CD4-positive, alpha-beta T cell (primary cell): ENCODE measurements at places on chromosomes 1 and 21. TPM values are rescaled to one million over a fixed set of nuclear protein-coding genes. Genes with fewer than 3 reads are reported as not detected.

DNA sequence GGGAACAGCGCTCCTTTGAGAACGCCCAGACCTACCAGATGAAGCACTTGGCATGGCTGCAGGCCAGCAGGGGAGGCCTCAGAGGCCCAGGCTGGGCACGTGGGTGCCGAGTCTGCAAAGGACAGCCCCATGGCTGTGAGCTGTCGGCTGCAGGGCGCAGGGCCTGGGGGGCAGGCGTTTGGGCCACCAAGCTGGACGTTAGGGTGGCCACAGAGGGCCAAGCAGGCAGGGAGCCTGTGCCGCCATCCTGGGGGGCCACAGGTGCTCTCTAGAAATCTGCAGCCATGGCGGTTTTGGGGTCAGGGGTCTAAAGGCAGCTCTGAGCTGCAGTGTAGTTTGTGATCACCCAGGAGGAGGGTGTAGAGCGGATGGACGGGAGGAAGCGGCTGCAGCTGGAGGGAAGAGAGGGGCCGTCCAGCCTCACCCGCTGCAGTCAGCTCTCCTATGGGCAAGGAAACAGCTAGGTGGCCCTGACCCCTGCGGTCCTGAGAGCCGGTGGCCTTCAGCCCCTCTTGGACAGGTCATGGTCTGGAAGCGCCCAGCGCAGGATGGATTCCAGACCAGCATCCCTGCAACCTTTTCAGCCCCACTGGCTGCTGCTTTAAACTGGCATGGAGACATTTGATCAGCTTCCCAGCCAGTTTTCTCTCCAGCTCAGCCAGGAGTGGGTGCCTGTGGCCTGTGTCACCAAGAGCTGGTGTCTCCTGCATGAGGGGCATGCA lies 11.0 kb downstream of the IBA57 start:
- no peaks in the 10 kb centered on the region for H3K27me3 ChIP-seq
- no peak overlapping the region for H3K4me3 ChIP-seq
- H3K4me1 ChIP-seq = peaks cover 6% of the 10 kb centered on the region
- peaks cover 16% of the 10 kb centered on the region for H3K36me3 ChIP-seq

DNA sequence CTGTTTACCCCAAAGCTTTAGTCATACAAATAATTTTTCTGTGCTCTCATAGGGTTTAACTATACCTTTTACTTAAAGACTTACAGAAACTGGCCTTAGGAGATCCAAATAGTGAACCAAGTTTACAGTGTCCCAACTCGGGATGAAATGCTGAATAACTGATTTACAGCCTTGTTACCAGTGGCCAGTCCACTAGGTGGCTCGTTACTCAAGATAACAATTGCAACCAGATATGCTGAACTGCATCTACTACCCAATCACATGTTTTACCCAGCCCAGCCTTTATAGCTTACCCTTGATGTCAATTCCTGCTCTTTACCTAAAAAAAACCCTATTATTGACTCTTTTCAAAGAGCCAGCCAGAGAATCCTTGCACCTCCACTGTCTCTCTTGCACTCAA lies 1148.8 kb upstream of the ADGRL4 start:
- H3K27me3 ChIP-seq = no peaks in the 10 kb centered on the region
- DNase-seq = no peak
- no peaks in the 10 kb centered on the region for H3K36me3 ChIP-seq
- H3K27ac ChIP-seq = no peak overlapping the region
- no peaks in the 10 kb centered on the region for H3K4me1 ChIP-seq
- no peak overlapping the region for H3K4me3 ChIP-seq

- no peak overlapping the region for H3K27ac ChIP-seq
- peaks cover 13% of the 10 kb centered on the region for H3K4me1 ChIP-seq
- H3K4me3 ChIP-seq = no peak overlapping the region
- no peaks in the 10 kb centered on the region for H3K36me3 ChIP-seq
Measured at GRCh38 chr1:91026320-91026719, 4.5 kb upstream of the ZNF644 start.

The RAB7B gene
- total RNA-seq = not detected

- DNase-seq = no peak
- H3K36me3 ChIP-seq = no peaks in the 10 kb centered on the region
- H3K27me3 ChIP-seq = no peaks in the 10 kb centered on the region
- H3K4me3 ChIP-seq = no peak overlapping the region
- H3K4me1 ChIP-seq = peaks cover 46% of the 10 kb centered on the region
- H3K27ac ChIP-seq = peak overlapping the region; percentile 49
Measured at GRCh38 chr1:89753761-89754160, 67.1 kb upstream of the LRRC8D start.

GRCh38 chr21:21247424-21247823 lies 249.2 kb downstream of the NCAM2 start:
- H3K4me3 ChIP-seq = no peak overlapping the region
- no peaks in the 10 kb centered on the region for H3K4me1 ChIP-seq
- H3K27ac ChIP-seq = no peak overlapping the region
- H3K36me3 ChIP-seq = no peaks in the 10 kb centered on the region
- DNase-seq = no peak

The SPRR2B gene
- not detected for total RNA-seq

DNA sequence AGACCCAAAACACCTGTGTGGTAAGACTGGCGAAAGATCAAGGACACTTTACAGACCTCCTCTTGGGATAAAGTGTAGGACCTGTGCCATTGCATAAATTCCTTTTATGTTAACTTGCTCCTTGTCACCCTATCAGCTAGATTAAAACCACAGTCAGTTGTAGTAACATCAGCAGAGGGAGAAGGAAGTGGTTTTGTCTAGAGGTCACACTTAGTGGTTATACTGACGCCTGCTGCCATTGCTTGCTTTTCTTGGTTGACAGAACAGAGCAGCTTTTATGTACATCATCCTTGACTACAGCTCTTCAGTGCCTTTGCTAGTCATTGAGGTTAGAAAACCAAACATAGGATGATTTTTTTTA lies 101.4 kb downstream of the PBX1 start:
- H3K36me3 ChIP-seq = no peaks in the 10 kb centered on the region
- no peak overlapping the region for H3K27ac ChIP-seq
- no peaks in the 10 kb centered on the region for H3K27me3 ChIP-seq
- H3K4me1 ChIP-seq = no peaks in the 10 kb centered on the region
- no peak overlapping the region for H3K4me3 ChIP-seq

GRCh38 chr1:220884109-220884980 lies 5.1 kb downstream of the HLX start:
- H3K4me1 ChIP-seq = peaks cover 15% of the 10 kb centered on the region
- no peaks in the 10 kb centered on the region for H3K36me3 ChIP-seq
- no peak overlapping the region for H3K4me3 ChIP-seq
- H3K27me3 ChIP-seq = peaks cover 61% of the 10 kb centered on the region
- DNase-seq = no peak
- H3K27ac ChIP-seq = no peak overlapping the region

DNA sequence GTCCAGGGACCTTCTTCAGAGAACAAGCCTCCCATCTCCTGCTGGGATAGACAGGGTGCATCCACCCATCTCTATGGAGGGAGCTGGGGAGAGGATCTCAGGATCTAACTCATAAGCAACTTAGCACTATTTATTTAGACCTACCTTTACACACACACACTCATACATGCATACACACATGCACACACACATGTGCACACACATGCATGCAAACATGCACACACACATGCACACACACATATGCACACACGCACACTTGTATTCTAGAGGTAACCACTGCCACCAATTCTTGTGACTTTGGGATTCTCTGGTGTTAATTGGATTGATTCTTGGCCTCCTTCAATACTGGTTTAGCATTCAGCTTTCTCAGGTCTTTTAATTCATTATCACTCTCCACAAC lies 9.8 kb downstream of the MT1HL1 start:
- H3K36me3 ChIP-seq = no peaks in the 10 kb centered on the region
- no peaks in the 10 kb centered on the region for H3K4me1 ChIP-seq
- no peak overlapping the region for H3K4me3 ChIP-seq
- no peak for DNase-seq
- no peak overlapping the region for H3K27ac ChIP-seq

DNA sequence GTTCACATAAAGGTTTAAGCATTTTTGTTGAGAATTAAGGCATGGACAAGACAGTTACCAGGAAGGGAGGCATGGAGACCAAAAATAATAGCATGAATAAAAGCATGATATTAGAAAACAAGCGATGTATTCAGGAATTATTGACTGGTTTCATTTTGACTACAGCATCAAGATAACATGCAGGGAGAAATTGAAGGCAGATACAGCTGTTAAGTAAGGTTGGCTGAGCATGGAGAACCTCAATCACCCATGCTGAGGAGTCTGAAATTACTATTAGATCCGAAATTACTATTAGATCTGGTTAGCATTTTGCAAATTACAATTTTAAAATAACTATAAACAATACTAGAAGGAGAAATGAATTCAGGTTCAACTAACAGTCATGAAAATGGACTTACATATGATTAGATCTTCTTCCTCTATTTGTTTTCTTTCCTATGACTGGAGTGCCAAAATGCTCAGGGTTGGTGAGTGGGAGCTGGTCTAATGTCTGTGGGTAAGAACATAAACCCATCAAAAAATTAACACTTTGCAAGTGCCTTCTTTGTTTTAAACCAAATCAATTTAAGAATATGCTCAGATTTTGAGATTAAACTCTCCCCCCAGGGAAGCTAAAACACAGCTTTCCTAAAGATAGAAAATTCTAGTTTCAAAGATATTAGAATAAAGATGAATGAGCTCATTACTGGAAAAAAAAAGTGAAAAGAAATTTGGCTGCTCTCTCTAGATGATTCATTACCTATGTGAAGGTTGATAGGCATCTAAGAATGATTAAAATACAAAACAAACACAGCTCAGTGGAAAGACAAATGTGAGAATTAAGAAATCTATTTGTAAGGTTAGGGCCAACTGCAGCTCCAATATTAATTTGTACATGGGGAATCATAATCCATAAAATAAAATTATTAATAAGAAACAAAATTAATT lies 81.7 kb downstream of the ARID4B start:
- no peak overlapping the region for H3K4me3 ChIP-seq
- H3K4me1 ChIP-seq = peaks cover 9% of the 10 kb centered on the region
- no peaks in the 10 kb centered on the region for H3K27me3 ChIP-seq

The DNASE2B gene
- not detected for total RNA-seq

The ANKRD65 gene
- total RNA-seq = not detected

DNA sequence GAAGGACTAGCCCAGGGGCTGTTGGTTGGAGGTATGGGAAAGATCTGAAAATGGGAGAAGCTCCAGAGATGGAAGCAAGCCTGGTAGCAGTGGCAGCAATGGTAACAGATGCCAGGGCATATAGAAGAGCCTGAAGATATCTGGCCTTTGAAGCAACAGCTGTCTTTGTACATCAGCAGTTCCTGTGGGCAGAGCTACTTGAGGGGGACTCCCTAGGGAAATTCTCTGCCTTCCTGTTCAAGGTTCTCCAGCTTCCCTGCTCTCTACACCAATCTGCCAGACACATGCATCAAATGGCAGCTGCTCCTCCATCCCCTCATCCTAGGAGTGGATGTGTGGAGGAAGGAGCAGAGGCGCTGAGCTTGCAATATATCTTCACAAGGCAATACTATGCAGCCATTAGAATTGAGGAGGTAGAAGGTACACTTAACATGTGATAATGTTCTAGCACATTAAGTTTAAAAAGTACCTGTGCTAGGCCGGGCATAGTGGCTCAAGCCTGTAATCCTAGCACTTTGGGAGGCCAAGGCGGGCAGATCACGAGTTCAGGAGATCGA lies 2.2 kb downstream of the TMEM35B start:
- peaks cover 13% of the 10 kb centered on the region for H3K36me3 ChIP-seq
- H3K4me1 ChIP-seq = peaks cover 41% of the 10 kb centered on the region
- no peak overlapping the region for H3K4me3 ChIP-seq
- no peak overlapping the region for H3K27ac ChIP-seq
- no peaks in the 10 kb centered on the region for H3K27me3 ChIP-seq

The RGS7 gene
- not detected for total RNA-seq
